ENCODE measurements at places on chromosomes 7 and 10.

GRCh38 chr7:121985476-121986030 is 112.6 kb downstream of the PTPRZ1 start:
- no peak for DNase-seq

DNA sequence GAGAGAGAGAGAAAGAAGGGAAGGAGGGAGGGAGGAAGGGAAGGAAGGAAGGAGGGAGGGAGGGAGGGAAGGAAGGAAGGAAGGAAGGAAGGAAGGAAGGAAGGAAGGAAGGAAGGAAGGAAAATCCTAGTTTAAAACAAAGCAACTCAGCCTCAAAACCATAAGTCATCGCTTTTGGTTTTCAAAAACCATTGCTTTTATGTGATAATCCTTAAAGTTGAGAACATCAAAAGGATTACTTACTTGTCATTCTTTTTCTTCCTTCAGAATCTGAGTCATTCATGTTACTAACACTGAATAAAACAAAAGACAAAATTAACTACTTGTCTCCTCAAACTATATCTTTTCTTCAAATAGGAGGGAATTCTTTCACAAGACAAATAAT is 21.6 kb upstream of the PDSS1 start:
- DNase-seq = no peak

DNA sequence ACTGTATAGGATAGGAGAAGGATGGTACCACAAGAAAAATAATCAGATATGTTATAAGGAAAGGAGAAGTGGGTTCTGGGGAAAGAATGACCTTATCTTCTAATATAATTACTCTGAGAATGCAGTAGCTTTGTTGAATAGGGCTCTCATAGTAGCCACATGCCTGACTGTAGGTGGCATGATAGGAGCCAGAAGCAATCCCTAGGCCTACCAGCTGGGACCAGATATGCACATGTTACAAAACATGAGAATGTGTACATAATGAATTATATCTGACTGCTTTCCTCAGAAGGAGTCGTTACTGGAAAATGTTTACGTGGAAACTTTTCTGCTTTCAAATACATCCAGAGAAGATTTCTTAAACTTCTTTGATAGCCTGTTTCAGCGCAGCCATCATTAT is 53.2 kb upstream of the FAM3C start:
- no peak for DNase-seq

GRCh38 chr7:132377015-132377414 is 199.3 kb downstream of the PLXNA4 start:
- no peak for DNase-seq

GRCh38 chr10:47438857-47439474 is 44.9 kb downstream of the ANXA8 start:
- peak; percentile 37 for DNase-seq

GRCh38 chr7:104984585-104985258 is 29.3 kb upstream of the KMT2E start:
- no peak for DNase-seq

- peak; percentile 42 for DNase-seq
Observed at GRCh38 chr7:90411510-90411909, 8.2 kb downstream of the CLDN12 start.

GRCh38 chr7:122764902-122765301 is 62.2 kb upstream of the RNF148 start:
- no peak for DNase-seq

DNA sequence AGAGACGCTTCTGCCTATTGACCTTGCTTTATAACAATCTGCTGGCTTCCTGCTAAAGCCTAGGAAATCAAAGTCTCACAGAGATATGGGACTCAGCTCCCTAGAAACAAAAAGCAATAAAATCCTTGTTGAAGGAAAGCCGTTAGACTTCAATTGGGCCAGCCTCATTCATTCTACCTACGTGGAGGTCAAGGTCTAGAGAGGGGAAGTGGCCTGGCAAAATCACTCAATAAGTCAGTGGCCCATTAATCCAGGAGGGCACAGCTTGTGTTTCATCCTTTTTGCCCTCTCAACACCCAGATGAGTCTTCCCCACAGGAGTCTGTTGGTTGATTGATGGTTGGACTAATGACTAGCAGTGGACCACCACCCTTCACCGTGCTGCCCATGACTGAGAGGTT is 40.5 kb upstream of the ACSL5 start:
- DNase-seq = no peak

DNA sequence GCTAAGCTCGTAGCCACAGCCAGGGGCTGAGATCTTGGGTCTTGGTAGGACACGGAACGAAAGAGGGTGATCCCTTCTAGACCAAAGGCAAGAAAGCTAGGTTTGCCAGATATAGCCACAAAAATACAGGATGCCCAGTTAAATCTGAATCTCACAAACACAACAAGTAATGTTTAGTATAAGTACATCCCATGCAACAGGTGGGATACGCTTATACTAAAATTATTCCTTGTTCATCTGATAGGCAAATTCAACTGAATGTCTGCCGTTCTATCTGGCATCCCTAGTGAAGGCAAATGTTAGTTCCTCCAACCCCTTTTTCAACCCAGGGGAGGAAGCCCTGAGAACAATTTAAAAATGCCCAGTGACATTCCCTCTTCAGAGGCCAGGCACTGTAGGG is 131.1 kb upstream of the MGMT start:
- DNase-seq = no peak

GRCh38 chr10:122178655-122179054 is 92.4 kb upstream of the BTBD16 start:
- no peak for DNase-seq

GRCh38 chr7:139072796-139073195 is 36.7 kb downstream of the ZC3HAV1 start:
- no peak for DNase-seq

DNA sequence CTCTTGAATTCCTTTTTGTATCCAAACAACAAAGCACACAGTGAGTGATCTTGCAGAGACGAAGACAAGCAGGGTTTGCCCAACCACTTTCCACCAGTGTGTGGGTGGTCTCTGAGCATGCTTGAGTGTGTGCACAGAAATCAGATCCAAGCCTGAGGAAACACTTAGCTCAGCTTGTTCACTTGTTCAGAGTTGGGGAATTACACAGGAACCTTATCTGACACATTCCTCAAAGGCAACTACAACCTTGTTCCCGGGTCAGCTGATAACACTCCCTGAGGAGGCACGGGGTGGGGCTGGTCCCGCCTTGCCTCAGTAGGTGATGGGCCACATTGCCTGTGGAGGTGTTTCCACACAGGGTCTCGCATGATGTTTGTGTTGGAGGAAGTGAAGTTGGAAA is 216.9 kb downstream of the DYNC1I1 start:
- DNase-seq = no peak

GRCh38 chr10:35452171-35452570 is 115.9 kb downstream of the CCNY start:
- DNase-seq = no peak

DNA sequence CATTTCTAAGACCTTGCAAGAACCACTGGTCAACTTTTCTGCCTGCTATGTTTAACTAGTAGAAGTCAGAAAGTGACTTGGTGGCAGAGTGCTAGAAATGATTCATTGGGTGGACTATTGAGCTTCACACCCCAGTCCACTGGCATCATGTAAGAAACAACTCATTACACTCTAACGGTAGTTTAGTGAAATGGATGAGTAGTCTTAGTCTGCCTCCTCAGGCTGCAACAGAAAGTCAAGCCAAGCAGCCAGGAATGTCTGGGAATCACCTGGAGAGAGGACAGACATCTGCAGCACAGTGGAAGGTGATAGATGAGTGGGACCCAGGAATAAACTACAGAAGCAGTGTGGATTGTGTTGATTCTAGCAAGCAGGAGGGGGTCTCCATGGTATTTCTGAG is 125.4 kb downstream of the AUTS2 start:
- DNase-seq = peak; percentile 67

DNA sequence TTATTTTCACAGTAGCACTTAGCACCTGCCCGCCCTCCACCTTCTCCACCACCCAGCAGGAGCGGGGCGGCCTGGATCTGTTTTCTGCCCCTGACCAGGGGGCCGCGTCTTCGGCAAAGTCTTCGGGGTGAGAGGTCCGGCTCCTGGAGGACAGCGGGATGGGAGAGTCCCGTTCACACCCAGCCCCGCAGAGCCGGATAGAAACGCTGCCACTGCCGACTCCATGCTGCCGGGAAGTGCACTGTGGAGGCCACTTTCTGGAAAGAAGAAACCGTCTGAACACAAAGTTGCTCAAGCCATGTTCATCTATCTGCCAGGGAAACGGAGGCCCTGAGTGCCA is 14.5 kb upstream of the ZNF273 start:
- DNase-seq = no peak

- DNase-seq = no peak
Observed at GRCh38 chr7:124907490-124907889, 22.1 kb downstream of the POT1 start.

- DNase-seq = no peak
Observed at GRCh38 chr10:125233726-125234125, 73.4 kb upstream of the CTBP2 start.

- no peak for DNase-seq
Observed at GRCh38 chr7:138247568-138248333, 171.5 kb downstream of the AKR1D1 start.

- DNase-seq = no peak
Observed at GRCh38 chr7:10934292-10934691, 39.4 kb upstream of the PHF14 start.

DNA sequence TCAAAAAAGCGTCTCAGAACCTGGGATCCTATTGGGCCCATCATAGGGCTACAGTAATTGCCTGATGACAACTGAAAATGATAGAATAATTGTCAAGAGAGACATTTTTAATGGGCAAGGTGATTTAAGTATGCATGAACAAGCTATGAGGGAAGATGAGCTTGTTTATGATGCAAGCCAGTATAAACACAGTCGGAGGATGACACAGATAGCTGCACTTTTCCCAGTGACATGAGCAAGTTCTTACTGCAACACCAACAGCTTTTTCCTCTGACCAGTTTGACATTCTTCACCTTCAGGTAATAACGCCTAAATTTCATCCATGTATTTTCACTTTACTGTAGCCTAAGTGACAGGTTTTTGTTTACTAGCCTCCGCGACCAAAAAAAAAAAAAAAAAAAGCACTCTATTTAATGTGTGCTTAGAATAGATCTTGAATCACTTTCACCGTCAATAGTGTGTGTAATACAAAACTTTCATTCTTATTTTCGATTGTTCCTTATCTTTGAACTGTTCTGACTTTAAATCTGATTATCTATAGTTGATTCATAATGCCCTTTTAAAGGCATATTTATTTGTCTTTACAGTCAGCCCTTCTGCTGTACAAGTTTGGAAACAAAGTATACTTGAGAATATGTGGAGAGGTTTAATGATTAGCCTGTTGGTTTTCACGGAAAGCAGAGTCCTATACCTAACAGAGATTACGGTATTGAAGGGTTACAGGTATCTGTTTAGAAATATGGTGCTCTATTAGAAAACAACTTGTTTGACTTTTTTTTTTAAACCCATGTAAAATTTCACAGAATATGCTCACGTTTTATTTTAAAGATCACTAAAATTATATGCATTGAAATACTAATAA is 1.7 kb downstream of the FOXP2 start:
- peak; percentile 63 for DNase-seq

- DNase-seq = no peak
Observed at GRCh38 chr7:114481999-114482398, 67.4 kb downstream of the FOXP2 start.

GRCh38 chr10:77506517-77507200 is 130.9 kb downstream of the KCNMA1 start:
- no peak for DNase-seq

DNA sequence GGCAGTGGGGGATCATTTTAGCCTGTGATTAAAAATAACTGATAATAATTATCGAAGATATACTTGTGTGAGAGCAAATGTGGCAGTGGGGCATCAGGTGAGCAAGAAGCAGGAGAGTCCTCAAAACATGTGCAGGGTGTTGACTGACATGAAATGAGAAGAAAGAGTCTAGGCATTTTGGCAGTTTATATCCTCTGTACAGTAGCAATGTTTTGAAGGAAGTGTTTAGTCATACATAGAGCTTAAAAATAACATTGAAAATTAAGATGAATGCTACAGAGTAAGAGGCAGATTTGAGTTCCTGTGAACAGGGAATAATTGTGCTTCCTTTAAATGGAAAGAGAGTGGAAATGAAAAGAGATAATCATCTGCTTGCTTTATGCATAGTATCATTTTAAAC is 47.4 kb downstream of the VPS50 start:
- DNase-seq = no peak

DNA sequence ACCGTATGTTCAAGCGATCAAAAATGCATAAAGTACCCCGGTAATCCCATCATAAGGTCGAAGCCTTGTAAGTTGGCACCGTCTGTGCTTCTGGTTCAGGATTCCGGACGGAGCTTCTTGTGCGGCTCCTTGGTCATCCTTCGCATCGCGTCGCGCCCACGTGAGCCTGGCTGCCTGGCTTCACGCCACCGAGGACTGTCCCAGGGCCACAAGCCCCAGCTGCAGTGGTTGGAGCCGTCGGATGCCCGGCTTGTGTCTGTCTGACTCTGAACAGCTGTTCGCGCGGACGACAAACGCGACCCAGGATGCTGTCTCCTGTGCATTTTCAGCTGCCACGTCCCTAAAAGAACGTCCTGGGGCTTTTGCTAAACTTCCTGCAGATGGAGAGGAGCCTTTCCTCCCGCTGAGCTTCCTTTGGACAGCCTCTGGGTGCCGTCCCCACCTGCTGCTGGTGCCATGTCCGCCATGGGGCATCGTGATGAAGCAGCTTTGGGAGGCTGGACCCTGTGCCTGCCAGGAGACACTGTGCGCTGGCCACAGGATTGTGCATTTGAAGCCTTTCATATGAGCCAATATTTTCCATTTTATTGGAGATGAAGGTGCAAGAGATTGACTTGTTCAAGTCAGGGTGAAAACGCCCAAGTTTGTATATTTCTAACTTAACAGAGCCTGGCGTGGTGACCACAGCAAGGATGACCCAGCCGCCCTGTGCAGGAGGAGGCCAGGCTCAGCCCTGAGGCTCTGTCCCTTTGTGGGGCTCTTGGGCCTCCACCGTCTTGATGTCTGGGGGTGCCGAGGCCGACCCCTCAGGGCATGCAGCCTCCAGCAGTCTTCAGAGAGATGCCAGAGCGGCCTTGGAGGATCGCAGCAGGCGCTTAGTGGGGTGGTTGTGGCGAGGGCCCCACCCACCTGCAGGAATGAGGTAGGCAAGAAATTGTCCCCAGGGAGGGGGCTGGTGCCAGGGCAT is 6.7 kb upstream of the JAKMIP3 start:
- DNase-seq = no peak

DNA sequence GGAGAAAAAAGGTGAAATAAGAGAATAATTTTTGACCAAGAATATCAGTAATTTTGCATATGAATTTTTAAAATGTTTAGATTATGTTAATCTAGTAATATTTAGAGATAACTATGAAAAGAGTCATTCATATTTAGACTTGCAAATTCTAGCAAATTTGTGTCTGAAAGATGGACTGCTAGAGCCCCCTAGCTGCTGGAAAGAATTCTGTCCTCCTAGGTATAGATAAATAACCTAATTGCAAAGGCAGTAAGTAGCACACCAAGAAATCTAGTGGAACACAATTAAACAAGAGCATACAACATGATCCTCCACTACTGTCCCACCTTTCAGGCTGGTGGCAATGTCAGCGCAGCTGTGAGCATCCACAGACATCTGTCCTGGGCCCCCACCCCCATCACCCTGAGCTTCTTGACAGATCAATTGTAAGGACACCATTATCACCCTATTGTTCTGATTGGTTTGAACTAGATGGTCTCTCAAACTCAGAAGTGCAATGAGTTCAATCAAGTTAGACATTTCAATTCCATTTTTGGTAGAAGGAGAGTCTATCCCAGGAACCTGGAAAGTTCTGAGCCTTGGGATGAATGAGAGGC is 15.0 kb upstream of the GFRA1 start:
- peak; percentile 12 for DNase-seq
